ENCODE measurements at places on chromosomes 1 and 21.

DNA sequence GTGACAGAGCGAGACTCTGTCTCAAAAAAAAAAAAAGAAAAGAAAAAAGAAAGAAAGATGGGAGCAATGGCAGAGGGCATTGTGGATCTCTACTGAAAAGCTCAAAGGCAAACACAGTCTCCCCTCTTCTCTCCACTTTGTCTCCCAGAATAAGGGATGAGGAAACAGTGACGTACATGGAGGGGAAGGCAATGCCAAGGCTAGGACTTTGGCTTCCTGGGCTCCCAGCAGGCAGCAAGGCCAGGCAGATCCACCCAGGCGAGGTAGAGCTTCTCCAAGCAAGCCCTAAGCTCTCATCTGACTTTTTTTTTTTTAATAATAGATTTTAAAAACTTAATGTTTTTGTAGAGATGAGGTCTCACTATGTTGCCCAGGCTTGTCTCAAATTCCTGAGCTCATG, 4.6 kb downstream of the ARHGEF2 start:
- DNase-seq = no peak

DNA sequence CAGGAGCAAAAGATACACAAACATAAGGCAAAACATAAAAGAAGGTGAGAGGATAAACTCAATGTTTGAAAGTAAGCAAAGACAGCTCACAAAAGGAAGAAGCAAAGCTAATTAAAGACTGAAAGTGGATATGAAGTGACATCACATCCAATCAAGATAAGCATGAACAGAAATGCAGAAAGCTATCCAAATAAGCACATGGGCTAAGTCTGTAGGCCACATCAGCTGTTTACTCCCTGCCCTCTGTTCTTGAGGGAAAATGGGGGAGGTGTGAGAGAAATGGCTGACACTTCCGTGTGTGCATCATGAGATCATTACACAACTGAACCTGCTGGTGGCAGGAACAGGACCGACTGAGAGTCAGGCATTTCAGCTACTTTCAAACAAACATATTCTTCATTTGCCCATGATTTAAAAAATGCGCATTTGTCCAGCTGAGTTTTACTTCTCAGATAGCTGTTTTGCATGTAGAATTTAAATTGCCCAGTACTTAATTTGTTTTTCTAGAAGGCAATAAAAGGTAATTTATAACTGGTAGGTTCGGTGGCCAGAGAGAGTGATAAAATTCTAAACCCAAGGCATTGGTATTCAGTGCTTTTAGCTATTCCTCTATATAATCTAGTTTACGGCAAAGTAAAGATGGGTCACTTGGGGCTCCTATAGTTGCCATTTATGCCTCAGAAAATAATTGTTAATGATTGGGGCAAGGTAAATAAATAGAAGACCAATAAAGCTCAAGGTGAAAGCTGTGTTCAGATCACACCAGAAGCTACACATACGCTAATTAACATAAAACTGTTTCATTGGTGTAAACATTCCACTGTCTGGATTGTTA, 27.2 kb upstream of the MAN1A2 start:
- peak; percentile 27 for DNase-seq

GRCh38 chr21:45871616-45872236, 109.8 kb upstream of the COL6A1 start:
- DNase-seq = no peak

GRCh38 chr21:45087022-45087823, 12.8 kb downstream of the ADARB1 start:
- no peak for DNase-seq

- DNase-seq = no peak
Measured at GRCh38 chr1:240956020-240956419, 344.1 kb upstream of the GREM2 start.

- no peak for DNase-seq
Measured at GRCh38 chr1:40825435-40825788, 36.8 kb downstream of the CITED4 start.

DNA sequence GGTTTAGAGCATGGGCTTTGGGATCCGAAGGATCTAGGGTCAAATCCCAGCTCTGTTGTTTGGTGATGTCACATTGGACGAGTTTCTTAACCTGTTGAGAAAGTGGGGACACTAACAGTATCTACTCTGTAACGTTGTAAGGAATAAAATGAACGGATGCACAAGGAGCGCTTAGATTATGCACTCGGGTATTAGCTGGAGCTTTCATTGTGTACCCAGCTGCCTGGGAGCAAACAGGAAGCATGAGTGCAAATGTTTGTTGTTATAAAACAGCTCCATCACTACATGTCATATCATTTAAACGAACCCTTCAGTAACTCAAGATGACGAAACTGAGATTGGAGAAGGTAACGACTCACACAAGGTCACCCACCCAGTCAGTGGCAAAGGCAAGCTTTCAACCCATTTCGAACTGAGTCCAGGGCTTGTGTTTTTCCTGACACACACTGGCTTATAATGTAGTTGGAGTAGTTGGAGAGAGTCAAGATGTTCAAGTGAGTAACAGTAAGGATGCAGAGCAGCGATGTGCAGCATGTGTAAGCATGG, 16.2 kb upstream of the SLC6A17 start:
- DNase-seq = no peak

DNA sequence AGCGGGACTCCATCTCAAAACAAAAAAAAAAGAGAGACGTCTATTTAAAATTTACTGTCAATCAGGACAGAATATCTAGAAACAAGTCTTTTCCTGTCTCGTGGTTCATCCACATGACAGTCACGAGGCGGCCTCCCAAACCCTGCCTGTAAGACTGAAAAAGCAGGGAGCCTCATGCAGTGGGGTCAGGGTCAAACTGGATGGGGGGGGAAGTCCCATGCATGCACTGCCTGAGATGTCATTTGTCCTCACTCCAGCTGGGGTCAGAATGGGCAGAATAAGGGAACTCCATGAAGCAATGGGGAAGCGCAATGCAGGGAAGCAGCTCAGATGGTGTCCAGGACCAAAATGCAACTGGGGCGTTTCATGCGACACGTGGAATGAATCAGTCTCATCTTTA, 85.5 kb downstream of the PIK3CD start:
- no peak for DNase-seq

DNA sequence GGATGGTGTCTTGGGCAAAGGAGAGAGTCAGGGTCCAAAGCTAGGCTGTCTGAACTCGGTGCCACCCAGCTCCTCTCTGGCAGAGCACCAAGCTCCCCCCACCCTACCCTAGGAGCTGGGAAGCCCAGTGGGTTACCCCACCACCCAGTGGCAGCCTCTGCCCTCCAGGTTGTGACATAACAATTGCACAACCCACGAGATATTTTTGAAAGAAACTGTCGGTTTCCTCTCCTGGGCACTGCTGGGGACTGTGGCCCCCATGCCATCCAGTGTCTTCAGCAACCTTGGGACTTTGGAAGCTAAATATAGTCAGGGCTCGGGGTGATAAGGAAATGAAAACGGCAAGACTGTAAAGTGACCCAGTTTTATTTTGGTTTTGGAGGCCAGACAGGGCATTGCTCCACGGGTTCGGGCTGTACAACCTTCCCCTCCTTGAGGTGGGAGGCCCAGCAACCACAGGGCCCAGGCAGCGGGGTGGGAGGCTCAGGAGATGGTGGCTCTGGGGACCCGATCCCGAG, 1.4 kb downstream of the CITED4 start:
- DNase-seq = no peak

DNA sequence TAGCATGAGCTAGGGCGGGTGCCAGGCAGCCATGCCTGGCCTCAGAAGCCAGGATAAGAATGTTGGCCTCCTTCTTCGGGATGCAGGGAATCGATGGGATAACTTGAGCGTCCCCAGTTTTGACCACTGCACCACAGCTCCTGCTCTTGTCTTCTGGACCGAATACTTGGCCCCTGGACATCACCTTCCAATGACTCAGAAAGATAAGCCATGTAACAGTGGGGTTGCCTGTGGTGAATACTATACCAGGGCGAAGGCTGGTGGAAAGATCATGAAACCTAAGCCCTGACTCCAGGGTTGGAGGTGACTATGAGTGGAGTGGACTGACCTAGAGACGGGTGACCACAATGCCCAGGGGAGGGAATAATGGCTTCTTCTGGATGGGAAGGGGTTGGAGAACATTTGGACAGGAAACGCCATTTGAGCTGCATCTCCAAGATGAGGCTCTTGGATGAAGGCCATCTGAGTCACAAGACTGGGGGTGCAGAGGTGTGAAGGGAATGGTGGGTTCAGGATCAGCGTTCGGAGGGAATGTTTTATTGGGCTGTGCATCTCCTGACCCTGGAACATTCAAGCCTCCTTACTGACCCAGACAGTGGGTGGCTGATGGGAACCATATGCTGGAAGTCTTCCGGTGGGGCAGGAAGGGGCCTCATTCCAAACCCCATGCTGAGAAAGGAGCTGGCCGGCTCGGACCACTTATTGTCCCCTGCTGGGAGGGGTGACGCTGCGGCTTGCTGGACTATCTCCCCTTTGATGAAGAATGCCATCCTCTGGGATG, 18.5 kb upstream of the KCNE2 start:
- peak; percentile 67 for DNase-seq

GRCh38 chr1:11620924-11621323, 33.3 kb downstream of the FBXO2 start:
- no peak for DNase-seq

GRCh38 chr1:186983327-186983726, 154.6 kb downstream of the PLA2G4A start:
- peak; percentile 51 for DNase-seq

DNA sequence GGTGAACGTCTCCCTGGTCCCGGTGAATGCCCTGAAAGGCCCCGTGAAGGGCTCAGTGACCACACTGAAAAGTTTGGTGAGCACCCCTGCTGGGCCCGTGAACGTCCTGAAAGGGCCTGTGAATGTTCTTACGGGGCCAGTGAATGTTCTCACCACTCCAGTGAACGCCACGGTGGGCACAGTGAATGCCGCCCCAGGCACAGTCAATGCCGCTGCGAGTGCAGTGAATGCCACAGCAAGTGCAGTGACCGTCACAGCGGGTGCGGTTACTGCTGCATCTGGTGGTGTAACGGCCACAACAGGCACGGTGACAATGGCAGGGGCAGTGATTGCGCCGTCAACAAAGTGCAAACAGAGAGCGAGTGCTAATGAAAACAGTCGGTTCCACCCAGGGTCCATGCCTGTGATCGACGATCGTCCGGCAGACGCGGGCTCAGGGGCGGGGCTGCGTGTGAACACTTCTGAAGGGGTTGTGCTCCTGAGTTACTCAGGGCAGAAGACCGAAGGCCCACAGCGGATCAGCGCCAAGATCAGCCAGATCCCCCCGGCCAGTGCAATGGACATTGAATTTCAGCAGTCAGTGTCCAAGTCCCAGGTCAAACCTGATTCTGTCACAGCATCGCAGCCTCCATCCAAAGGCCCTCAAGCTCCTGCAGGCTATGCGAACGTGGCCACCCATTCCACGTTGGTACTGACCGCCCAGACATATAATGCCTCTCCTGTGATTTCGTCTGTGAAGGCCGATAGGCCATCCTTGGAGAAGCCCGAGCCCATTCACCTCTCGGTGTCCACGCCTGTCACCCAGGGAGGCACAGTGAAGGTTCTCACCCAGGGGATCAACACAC, 41.5 kb downstream of the ZBTB17 start:
- DNase-seq = no peak

DNA sequence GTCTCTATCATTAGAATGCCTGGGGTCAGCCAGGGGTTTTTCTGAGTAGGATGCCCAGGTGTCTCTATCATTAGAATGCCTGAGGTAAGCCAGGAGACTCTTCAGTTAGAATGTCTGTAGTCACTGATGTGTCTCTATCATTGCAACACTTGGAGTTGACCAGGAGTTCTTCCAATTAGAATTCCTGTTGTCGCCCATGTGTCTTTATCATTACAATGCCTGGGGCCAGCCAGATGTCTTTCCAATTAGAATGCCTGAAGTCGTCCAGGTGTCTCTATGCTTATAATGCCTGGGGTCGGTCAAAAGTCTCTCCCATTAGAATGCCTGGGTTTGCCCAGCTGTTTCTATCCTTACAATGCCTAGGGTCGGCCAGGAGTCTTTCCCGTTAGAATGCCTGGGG, 55.8 kb downstream of the RNF187 start:
- no peak for DNase-seq

DNA sequence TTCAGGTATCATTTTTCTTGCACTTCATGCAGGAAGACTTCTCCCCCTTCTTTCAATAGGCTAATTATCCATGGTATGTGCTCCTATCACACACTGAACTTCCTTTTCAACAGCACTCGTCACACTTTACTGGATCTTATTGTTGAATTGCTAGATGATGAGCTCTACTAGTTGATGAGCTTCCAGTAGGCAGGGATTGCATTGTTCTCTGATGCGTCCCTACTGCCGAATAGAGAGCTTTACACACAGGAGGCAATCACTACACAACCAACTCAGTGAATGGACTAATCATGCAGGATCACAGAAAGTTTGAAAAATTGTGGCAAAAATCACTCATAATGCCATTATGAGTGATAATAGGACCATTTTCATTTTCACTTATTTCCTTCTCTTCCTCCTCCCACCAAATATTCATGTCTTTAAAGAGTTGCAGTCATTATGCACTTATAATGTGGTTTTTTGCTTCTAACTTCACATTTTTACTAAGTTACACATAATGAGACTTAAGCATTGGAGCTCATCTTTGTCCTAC, 128.1 kb upstream of the ZNF648 start:
- DNase-seq = no peak

DNA sequence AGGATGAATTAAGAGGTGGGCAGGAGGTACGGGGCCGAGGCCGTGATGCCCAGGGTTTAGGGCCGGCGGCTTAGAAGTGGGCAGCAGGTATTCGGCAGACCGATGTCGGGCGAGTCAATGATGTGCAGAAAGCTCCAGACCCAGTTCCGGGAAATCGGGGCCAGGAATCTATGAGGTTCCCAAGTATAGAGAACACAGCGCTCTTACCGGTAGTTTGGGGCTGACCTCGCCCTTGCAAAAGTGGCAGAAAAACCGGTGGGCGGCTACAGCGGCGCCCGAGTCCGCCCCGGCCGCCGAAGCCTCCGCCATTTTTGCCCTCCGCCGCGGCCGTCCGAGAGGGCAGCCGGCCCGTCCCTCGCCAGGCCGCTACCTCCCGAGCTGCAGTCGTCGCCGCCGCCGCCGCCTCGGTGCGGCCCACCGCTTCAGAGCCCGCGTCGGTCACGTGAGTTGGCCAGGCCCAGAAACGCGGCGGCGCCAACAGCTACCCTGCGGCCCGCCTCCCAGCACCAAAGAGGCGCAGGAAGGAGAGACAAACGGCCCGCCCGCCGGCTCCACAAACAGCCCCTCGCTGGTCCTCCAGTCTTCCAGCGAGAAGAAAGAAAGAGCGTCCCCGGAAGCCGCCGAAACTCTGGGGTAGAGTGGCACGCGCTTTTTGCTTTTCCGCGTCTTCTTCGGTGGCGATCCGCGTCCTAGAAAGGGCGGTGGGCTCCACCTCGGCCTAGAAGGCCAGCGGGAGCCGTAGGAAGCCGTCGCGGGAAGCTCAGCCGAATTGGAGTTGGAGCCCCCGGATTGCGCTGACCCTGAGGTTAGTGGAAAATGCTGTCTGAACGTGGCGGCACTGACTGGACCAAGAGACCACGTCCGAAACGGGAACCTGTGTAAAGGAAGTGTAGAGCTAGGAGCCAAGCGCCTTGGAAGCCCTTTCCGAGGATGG, at the start of the genes POLR3C and RNF115:
TSS of gene POLR3C (plus strand) at position 636 of the 934 bp plus-strand sequence. CDS start 1,577 bp downstream, outside the sequence.
TSS of gene RNF115 (minus strand) at position 531 of the 934 bp plus-strand sequence. CDS start at position 309, 222 bp downstream.
- DNase-seq = peak; percentile 94

GRCh38 chr1:201319631-201320030, 36.3 kb downstream of the PKP1 start:
- DNase-seq = no peak
